ENCODE measurements at places on chromosomes 1 and 21.

- DNase-seq: peak; percentile 47
These were observed 10.9 kb downstream of the WNT4 start for GRCh38 chr1:22131875-22132486.

- DNase-seq: no peak
These were observed 469.0 kb upstream of the VAMP3 start for GRCh38 chr1:7302126-7302525.

- no peak for DNase-seq
These were observed 37.8 kb downstream of the TTC13 start for GRCh38 chr1:230940848-230941247.

DNA sequence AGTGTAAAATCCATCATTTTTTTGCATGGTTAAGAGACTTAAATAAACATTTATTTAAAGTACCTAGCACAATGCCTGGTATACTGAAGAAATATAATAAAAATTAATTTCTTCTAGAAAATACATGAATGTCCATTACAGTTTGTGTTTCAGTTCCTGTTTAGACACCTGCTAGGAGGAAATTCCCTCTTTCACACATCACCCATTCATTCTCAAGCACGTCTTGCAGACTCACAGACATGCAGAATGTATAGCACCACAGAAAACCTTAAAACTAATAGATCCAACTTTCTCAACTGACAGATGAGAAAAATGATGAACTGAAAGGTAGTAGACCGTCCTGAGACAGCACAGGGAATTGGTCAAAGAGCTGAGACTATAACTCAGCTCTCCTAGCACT lies 172.2 kb upstream of the C8B start:
- DNase-seq: no peak

DNA sequence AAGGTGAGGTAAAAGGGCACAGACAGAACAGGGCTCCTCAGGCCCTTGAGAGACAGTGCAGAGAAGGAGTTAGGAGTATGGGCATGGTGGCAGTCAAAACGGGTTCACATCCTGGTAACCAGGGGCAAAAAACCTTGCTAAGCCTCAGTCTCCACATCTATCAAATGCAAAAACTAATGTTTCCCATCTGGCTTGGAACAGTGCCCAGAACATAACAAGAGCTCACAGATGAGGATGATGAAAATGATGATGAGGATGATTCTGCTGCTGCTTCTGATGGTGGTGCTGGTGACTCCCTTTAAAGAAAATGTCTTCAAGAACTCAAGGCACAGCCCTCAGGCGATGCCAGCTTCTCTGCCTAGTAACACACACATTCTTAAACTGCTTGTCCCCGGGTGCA lies 24.1 kb downstream of the HHIPL2 start:
- no peak for DNase-seq

- peak; percentile 32 for DNase-seq
These were observed 12.2 kb upstream of the AXDND1 start for GRCh38 chr1:179353546-179353945.

GRCh38 chr1:194919146-194919545 lies 1689.1 kb downstream of the KCNT2 start:
- DNase-seq: no peak

- DNase-seq: no peak
These were observed 9.0 kb upstream of the CDC20 start for GRCh38 chr1:43349594-43350306.

All from left cardiac atrium (tissue), 4 donors.